ENCODE measurements at places on chromosomes 6 and 20. TPM values are rescaled to one million over a fixed set of nuclear protein-coding genes. Genes with fewer than 3 reads are reported as not detected.

GRCh38 chr6:163500105-163500504, 85.6 kb downstream of the QKI start:
- DNase-seq, result no peak
- no peak overlapping the region for H3K4me3 ChIP-seq
- no peaks in the 10 kb centered on the region for H3K4me1 ChIP-seq
- no peaks in the 10 kb centered on the region for H3K27me3 ChIP-seq

- H3K27me3 ChIP-seq, result no peaks in the 10 kb centered on the region
- H3K36me3 ChIP-seq, result no peaks in the 10 kb centered on the region
- no peak for DNase-seq
- H3K27ac ChIP-seq, result peak overlapping the region; percentile 36
- H3K4me1 ChIP-seq, result peaks cover 9% of the 10 kb centered on the region
Observed at GRCh38 chr6:138250053-138250452, 31.8 kb upstream of the PBOV1 start.

Gene SSTR4
- total RNA-seq, result not detected

DNA sequence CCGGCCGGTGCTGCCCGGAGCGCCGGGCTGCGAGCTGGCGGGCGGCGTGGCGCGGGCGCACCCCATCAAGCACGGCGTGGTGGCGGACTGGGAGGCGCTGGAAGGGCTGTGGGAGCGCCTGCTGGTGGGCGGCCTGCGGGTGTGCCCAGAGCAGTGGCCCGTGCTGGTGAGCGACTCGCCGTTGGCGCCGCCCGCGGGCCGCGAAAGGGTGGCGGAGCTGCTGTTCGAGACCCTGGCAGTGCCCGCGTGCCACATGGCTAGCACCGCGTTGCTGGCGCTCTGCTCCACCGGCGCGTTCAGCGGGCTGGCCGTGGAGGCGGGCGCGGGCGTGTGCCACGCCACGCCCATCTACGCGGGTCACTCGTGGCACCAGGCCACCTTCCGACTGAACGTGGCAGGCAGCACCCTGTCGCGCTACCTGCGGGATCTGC, 517 bp downstream of the ACTL10 start:
- peaks cover 36% of the 10 kb centered on the region for H3K4me1 ChIP-seq
- no peak for DNase-seq
- H3K27ac ChIP-seq, result no peak overlapping the region

GRCh38 chr6:12383448-12383847, 93.3 kb downstream of the EDN1 start:
- no peak overlapping the region for H3K4me3 ChIP-seq
- no peaks in the 10 kb centered on the region for H3K36me3 ChIP-seq
- H3K27ac ChIP-seq, result no peak overlapping the region
- DNase-seq, result no peak

Gene TLDC2
- total RNA-seq, result not detected

Gene ZGPAT
- total RNA-seq, result 25.5 TPM

DNA sequence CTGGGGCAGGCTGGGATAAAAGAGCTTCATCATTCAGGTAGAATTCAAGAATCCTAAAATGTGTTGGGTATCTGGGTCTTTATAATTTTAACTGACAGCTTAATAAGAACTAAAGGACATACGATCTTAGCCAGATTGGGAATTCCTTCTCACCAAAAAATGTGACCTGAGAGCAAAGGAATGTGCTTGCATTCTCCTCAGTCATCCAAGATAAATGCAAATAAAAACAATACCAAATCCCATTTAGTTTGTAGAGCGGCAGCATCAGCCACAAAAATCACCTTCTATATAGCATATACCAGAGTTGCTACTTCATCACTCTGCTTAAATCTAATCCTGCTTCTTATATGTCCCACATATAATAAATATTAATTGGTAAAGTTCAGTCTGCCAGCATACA, 16.9 kb downstream of the USP49 start:
- peak overlapping the region; percentile 60 for H3K27ac ChIP-seq
- H3K4me1 ChIP-seq, result peaks cover 16% of the 10 kb centered on the region
- H3K36me3 ChIP-seq, result no peaks in the 10 kb centered on the region
- DNase-seq, result peak; percentile 74
- H3K4me3 ChIP-seq, result no peak overlapping the region

GRCh38 chr6:135853986-135854385, 2.5 kb downstream of the PDE7B start:
- no peak overlapping the region for H3K27ac ChIP-seq
- no peak overlapping the region for H3K4me3 ChIP-seq
- peak; percentile 26 for DNase-seq
- H3K27me3 ChIP-seq, result no peaks in the 10 kb centered on the region
- no peaks in the 10 kb centered on the region for H3K36me3 ChIP-seq
- peaks cover 8% of the 10 kb centered on the region for H3K4me1 ChIP-seq

- no peaks in the 10 kb centered on the region for H3K4me1 ChIP-seq
- DNase-seq, result no peak
- H3K36me3 ChIP-seq, result no peaks in the 10 kb centered on the region
- H3K27me3 ChIP-seq, result no peaks in the 10 kb centered on the region
Observed at GRCh38 chr20:37944456-37944981, 41.6 kb downstream of the VSTM2L start.

Gene TMEM74B
- total RNA-seq, result 2.1 TPM

DNA sequence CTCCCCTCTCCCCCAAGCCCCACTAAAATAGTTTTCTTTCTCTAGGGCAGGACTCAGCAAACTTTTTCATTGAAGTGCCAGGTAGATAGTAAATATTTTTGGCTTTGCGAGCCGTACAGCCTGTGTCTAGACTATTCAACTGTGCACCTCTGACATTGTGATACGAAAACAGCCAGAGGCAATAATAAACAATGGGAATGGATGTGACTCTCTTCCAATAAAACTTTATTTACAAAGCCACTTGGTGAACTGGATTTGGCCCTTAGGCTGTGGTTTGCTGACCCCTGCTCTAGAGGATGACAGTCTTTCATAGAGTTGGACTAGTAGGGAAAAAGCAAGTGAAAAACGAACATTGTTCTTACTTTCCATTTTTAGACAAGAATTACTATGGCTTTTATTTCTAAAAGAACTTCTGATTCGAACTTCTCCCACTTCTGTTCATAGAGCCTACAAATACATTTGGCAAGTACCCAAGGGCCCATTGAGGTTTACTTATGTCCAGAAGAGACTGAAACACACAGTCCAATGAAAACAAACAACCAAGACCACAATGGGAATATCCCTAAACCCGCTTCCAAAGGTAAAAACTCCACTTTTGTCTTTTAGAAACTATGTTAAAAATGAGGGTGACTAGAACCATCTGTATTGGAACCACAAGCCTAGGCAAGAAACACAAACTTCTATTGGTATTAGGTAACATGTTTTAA, 46.4 kb upstream of the CDKAL1 start:
- peak; percentile 85 for DNase-seq
- no peaks in the 10 kb centered on the region for H3K27me3 ChIP-seq
- no peaks in the 10 kb centered on the region for H3K4me1 ChIP-seq
- H3K4me3 ChIP-seq, result no peak overlapping the region
- no peak overlapping the region for H3K27ac ChIP-seq
- peaks cover 55% of the 10 kb centered on the region for H3K36me3 ChIP-seq

DNA sequence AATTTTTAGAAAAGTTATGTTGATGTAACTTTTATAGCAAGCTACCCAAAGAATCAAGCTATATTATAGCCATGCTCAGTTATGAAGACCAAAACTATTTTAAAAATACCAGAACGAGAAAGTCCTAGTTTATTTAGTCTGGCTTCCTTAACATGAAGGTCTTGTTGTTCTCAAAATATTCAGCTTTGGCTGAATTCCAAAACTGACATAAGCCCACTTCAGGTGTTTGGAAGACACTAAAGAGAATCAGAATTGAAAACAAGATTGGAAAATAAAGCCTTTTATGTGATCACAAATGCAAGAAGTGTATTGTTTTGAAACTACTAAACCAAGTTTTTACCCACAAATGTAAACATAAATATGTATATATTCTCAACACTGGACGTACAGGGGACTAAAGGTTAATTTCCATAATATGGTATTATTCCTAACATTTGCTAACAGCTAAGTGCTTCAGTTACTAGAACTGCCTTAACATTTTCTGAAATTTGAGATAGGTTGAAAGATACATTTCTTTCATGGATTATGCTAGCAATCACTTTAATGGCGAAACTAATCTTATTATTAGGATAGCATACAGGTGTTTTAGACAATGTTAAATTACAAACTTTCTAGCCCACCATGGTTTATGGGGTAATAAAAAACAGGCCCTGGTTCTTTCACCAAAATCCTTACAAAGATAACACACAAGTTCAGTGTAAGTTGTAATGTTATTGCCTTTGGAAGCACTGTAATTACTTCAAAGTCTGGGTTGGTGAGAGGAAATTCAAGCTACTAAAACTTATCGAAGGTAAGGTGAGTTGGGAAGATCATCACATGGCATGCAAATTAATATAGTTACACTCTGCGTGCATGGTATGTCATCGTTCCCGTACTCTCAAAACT, 1.6 kb downstream of the MAP3K5 start:
- peak overlapping the region; percentile 7 for H3K27ac ChIP-seq
- H3K36me3 ChIP-seq, result no peaks in the 10 kb centered on the region
- DNase-seq, result no peak
- H3K4me1 ChIP-seq, result peaks cover 18% of the 10 kb centered on the region

DNA sequence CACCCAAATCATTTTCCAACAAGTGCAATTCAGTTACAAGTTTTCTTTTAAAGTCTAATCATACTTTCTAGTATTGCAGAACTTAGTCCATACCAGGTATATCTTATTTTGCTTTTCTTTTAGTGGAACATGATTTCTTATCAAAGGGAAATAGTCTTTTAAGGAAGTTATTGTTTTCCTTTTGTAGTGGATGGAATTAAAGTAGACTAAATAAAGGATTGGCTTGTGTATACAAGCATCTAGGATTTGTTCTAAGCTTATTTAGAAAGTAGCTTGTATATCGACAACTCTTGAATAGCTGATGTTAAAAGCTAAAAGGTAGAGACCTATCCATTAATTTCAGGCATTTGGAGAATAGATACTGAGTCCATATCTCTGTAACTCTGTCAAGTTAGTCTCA, 14.8 kb downstream of the DCBLD1 start:
- H3K27me3 ChIP-seq, result no peaks in the 10 kb centered on the region
- H3K4me1 ChIP-seq, result peaks cover 60% of the 10 kb centered on the region
- no peak overlapping the region for H3K4me3 ChIP-seq
- H3K36me3 ChIP-seq, result no peaks in the 10 kb centered on the region

Gene NTSR1
- total RNA-seq, result 0.10 TPM

GRCh38 chr6:11525468-11526155, 11.9 kb upstream of the TMEM170B start:
- no peak overlapping the region for H3K27ac ChIP-seq
- no peak for DNase-seq
- H3K27me3 ChIP-seq, result no peaks in the 10 kb centered on the region

- no peak overlapping the region for H3K4me3 ChIP-seq
- H3K36me3 ChIP-seq, result no peaks in the 10 kb centered on the region
- H3K27me3 ChIP-seq, result no peaks in the 10 kb centered on the region
- H3K4me1 ChIP-seq, result peaks cover 16% of the 10 kb centered on the region
- peak; percentile 62 for DNase-seq
Observed at GRCh38 chr6:67629258-67629657, 1005.8 kb upstream of the ADGRB3 start.

- no peaks in the 10 kb centered on the region for H3K36me3 ChIP-seq
- H3K27ac ChIP-seq, result no peak overlapping the region
- no peaks in the 10 kb centered on the region for H3K4me1 ChIP-seq
- H3K4me3 ChIP-seq, result no peak overlapping the region
Observed at GRCh38 chr6:153125032-153125431, 6.0 kb downstream of the RGS17 start.

DNA sequence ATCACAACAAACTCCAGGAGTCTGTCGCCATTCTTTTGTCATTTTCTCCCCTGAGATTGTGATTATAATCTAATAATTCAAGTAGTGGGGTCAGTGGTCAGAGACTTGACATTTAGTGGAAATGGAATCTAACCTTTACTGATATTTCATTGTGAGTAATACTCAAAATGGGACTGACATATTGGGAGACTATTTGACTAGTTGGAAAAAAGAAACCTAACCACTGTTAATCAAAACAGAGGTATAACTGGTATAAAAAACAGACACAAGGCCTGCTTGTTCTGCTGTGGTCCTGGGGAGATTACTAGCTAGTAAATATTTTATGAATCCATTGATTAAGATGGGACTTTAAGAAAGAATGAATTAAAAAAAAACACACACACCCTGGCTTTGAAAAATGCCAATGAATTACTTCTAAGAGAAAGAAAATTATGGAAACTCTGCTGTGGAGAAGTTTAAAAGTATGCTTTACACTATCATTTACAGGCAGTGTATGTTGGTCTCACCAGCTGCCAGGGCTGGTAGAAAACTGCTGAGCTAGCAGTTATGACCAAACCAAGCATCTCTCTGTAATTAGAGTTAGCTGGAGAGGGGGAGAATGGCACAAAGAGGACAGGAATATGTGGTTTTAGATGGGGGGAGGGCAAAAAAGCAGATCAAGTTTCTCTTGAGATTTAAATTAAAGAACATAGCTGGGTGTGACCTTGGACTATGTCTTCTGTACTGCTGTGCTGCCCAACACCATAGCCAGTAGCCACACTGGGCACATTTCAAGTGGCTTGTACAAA, 103.7 kb downstream of the FYN start:
- no peaks in the 10 kb centered on the region for H3K27me3 ChIP-seq
- H3K4me1 ChIP-seq, result peaks cover 10% of the 10 kb centered on the region
- H3K27ac ChIP-seq, result no peak overlapping the region
- no peak for DNase-seq

DNA sequence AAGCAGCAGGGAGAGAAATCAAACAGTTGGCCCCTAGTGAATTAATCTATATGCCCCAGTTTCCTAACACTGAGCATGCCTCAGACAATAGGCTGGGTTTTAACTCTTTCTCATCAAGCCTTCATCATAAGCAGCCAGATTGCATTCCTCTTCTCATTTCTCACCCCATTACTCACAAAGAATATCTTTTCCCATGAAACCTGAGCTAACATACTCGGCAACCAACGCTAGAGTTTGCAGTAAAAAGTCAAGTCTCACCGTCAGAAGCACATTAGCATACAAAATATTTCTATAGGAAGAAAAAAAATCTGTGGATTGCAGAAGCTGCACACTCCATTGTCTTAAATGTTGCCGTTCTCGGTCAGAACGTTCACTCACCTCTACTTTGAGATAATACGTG, 429.9 kb upstream of the ARID1B start:
- H3K4me1 ChIP-seq, result no peaks in the 10 kb centered on the region
- H3K27me3 ChIP-seq, result no peaks in the 10 kb centered on the region
- DNase-seq, result peak; percentile 6
- no peak overlapping the region for H3K4me3 ChIP-seq
- H3K36me3 ChIP-seq, result no peaks in the 10 kb centered on the region

- no peak within 1 kb of the TSS for H3K4me3 ChIP-seq
- H3K27ac ChIP-seq, result no peak within 1 kb of the TSS
- DNase-seq, result peak; percentile 53
- peaks cover 50% of the 10 kb centered on the region for H3K27me3 ChIP-seq
Observed at GRCh38 chr6:32940656-32941213, at the start of gene HLA-DMB. TSS of gene HLA-DMB (minus strand) at chr6:32941028. CDS start at chr6:32940807, 221 bp downstream.

- DNase-seq, result no peak
- peaks cover 21% of the 10 kb centered on the region for H3K4me1 ChIP-seq
Observed at GRCh38 chr20:31681128-31681727, 41.4 kb downstream of the BCL2L1 start.

Data from astrocyte (in vitro differentiated cells and primary cell).